ENCODE measurements at places on chromosomes 5 and 9.
A peak's percentile ranks its signal among the peaks of the same experiment; 100 is the strongest.

- no peak overlapping the region for H3K27ac ChIP-seq
- H3K27me3 ChIP-seq: no peaks in the 10 kb centered on the region
- H3K4me1 ChIP-seq: no peaks in the 10 kb centered on the region
- no peaks in the 10 kb centered on the region for H3K36me3 ChIP-seq
- no peak for DNase-seq
Observed at GRCh38 chr5:73182307-73182706, 9.3 kb downstream of the TMEM174 start.

- peaks cover 8% of the 10 kb centered on the region for H3K36me3 ChIP-seq
- no peaks in the 10 kb centered on the region for H3K27me3 ChIP-seq
- H3K27ac ChIP-seq: peak overlapping the region; percentile 72
- DNase-seq: no peak
- H3K4me3 ChIP-seq: no peak overlapping the region
Observed at GRCh38 chr5:151039665-151040064, 19.3 kb downstream of the GPX3 start.

DNA sequence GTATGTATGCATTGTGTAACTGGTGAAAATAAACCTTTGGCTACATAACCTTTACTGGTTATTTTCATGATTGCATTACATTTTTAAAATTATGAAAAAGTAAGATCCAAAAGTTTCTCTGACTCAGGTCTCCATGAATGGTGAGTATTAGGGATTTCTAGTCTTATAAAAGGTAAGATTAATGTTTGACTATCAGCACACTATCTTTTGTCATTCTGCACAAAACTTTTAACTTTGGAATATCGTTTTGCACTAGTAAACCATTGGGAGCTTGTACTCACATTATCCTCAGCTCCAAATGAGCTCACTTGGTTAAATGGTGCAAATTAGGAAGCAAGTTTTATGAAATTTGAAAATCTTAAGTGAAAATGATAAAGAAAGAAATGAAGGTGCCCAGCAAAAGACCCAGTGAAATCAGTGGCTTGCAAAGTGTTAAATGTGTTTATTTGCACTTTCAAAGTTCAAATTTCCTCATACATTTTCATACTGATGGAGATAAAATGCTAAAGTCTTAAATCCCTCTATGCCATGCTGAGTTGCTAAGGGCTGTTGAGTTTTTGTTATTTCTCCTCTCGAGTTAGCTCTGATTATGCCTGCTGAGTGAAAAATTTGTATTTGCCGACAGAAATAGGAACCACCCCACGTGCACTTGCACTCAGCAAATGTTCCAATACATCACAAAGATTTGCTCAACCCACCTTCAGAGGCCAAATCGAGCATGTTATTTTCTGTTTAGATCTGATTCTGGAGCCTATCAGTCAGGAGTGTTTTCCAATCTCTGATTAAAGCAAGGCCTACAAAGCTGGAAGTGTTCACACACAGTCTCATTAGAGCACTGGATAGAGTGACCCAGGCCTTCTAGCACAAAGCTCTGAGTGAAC, 885.7 kb downstream of the NR2F1-AS1 start:
- H3K4me1 ChIP-seq: no peaks in the 10 kb centered on the region
- no peak for DNase-seq
- no peaks in the 10 kb centered on the region for H3K36me3 ChIP-seq
- no peak overlapping the region for H3K4me3 ChIP-seq
- no peak overlapping the region for H3K27ac ChIP-seq

- H3K27ac ChIP-seq: no peak overlapping the region
- H3K4me3 ChIP-seq: no peak overlapping the region
- no peaks in the 10 kb centered on the region for H3K27me3 ChIP-seq
Observed at GRCh38 chr5:54024466-54024865, 285.9 kb downstream of the ARL15 start.

DNA sequence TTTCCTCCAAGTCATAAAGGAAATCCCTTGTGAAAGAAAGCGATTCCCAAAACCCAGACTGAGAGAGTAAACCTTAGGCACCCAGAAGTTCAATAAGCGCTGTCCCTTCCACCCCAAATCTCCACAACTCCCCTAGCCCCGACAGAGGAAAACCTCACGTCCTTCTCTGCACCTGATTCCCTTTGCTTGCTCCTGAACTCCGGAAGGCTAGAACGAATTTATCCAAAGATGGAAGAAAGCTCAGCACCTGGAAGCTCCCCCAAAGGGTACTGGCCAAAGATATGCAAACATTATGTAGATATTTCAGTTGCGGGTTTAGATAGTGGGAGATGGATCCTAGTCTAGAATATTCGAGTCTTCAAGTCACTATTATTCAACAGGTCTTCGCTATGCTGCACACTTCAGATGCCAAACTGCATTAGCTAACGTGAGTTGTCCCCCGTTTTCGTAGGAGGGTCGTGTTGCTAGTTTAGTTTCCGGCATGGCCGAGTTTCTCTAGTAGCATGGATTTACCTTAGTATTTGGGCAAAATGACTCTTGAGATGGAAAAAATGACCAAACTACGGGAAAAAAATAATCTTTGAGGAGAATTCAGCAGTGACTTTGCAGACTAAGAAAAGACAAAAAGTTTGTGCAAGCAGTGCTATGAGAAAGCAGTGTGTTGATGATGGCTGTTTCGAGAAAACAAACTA, 27.7 kb downstream of the NR2F1 start:
- DNase-seq: no peak
- H3K27me3 ChIP-seq: no peaks in the 10 kb centered on the region
- H3K36me3 ChIP-seq: no peaks in the 10 kb centered on the region
- H3K4me3 ChIP-seq: no peak overlapping the region
- no peaks in the 10 kb centered on the region for H3K4me1 ChIP-seq

- DNase-seq: no peak
- no peak overlapping the region for H3K27ac ChIP-seq
- H3K36me3 ChIP-seq: no peaks in the 10 kb centered on the region
- no peaks in the 10 kb centered on the region for H3K4me1 ChIP-seq
Observed at GRCh38 chr5:73417303-73418034, 31.1 kb downstream of the FOXD1 start.

- no peaks in the 10 kb centered on the region for H3K27me3 ChIP-seq
- no peaks in the 10 kb centered on the region for H3K36me3 ChIP-seq
- H3K4me1 ChIP-seq: no peaks in the 10 kb centered on the region
- DNase-seq: no peak
- H3K4me3 ChIP-seq: no peak overlapping the region
Observed at GRCh38 chr9:123168586-123168985, 99.8 kb downstream of the STRBP start.

- no peaks in the 10 kb centered on the region for H3K36me3 ChIP-seq
- DNase-seq: no peak
- H3K4me1 ChIP-seq: no peaks in the 10 kb centered on the region
- H3K4me3 ChIP-seq: no peak within 1 kb of the TSS
- no peaks in the 10 kb centered on the region for H3K27me3 ChIP-seq
Observed at GRCh38 chr5:141192110-141192725, at the start of gene PCDHB10. PCDHB10 (plus strand) TSS chr5:141192353; CDS start chr5:141192553, 200 bp downstream.

DNA sequence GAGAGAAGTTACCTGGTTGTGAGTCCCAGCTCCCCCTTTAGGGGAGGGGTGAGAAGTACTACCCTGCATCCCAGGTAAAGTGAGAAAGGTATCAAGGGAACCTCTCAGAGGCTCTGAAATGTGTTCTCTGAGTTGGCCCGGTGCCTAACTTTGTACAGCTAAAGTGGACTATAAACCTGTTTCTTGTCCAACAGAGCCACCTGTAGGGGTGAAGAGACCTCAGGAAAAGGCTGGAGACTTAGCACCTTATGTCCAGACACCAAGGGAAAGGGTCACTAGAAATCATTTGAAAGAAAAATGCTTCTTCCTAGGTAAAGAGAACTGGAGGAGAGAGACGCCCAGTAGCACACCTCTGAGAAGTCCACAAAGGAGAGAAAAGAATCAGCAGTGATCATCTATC, 108.3 kb upstream of the KIF2A start:
- no peaks in the 10 kb centered on the region for H3K27me3 ChIP-seq
- H3K4me1 ChIP-seq: no peaks in the 10 kb centered on the region
- no peak for DNase-seq
- H3K36me3 ChIP-seq: no peaks in the 10 kb centered on the region

GRCh38 chr5:124803617-124804323, 57.3 kb upstream of the ZNF608 start:
- H3K4me3 ChIP-seq: no peak overlapping the region
- H3K36me3 ChIP-seq: no peaks in the 10 kb centered on the region
- H3K27ac ChIP-seq: no peak overlapping the region
- H3K4me1 ChIP-seq: no peaks in the 10 kb centered on the region
- no peak for DNase-seq
- H3K27me3 ChIP-seq: no peaks in the 10 kb centered on the region

- DNase-seq: no peak
- H3K27me3 ChIP-seq: no peaks in the 10 kb centered on the region
- H3K4me3 ChIP-seq: no peak overlapping the region
Observed at GRCh38 chr9:128144239-128145181, 4.7 kb upstream of the LCN2 start.

DNA sequence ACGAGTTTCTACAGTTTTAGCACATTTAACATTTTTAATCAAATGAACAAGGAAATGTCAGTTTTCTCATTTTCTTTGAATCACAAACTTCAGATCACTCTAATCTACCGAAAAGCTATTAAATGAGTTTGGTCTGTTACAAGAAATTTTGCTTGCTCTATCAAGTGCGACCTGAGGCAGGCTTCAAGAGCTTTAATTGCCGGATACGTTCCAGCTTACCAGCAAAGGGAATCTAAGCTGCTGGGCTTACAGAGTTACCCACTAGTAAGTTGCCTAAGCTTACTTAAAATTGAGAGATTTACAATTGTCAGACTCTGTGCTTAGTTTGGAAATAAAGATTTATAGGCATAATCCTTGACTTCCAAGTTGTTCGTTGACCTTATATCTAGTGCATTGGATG, 10.6 kb downstream of the SCGB3A1 start:
- no peak for DNase-seq
- H3K27me3 ChIP-seq: no peaks in the 10 kb centered on the region
- no peaks in the 10 kb centered on the region for H3K36me3 ChIP-seq
- H3K4me1 ChIP-seq: no peaks in the 10 kb centered on the region
- no peak overlapping the region for H3K27ac ChIP-seq

GRCh38 chr5:132506094-132506692, 15.6 kb upstream of the IRF1 start:
- no peaks in the 10 kb centered on the region for H3K4me1 ChIP-seq
- H3K27me3 ChIP-seq: no peaks in the 10 kb centered on the region
- H3K4me3 ChIP-seq: no peak overlapping the region
- no peaks in the 10 kb centered on the region for H3K36me3 ChIP-seq
- H3K27ac ChIP-seq: peak overlapping the region; percentile 70

DNA sequence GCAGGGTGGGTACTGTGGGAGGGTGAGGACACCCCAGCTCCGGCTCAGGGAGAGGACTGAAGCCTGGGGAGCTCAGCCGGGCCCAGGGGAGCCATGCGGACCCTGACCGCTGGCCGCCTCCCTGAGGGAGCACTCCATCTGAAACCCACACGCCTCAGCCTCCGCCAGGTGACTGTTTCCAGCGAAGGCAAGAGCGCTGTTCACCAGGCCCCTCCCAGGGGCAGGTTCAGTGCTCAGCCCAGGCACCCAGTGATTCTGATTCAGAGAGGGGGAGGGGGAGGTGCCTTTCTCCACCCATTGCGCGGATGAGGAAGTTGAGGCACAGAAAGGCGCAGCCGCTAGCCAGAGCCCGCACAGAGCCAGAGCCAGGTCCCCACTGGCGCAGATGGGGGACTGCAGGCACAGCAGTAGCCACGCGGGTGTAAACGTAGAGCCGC, 27.0 kb downstream of the ADGRD2 start:
- no peaks in the 10 kb centered on the region for H3K36me3 ChIP-seq
- no peaks in the 10 kb centered on the region for H3K4me1 ChIP-seq
- no peak overlapping the region for H3K27ac ChIP-seq
- no peak for DNase-seq
- H3K27me3 ChIP-seq: no peaks in the 10 kb centered on the region

GRCh38 chr9:10252174-10252573, 360.6 kb downstream of the PTPRD start:
- no peaks in the 10 kb centered on the region for H3K4me1 ChIP-seq
- H3K36me3 ChIP-seq: no peaks in the 10 kb centered on the region
- H3K4me3 ChIP-seq: no peak overlapping the region
- no peaks in the 10 kb centered on the region for H3K27me3 ChIP-seq
- H3K27ac ChIP-seq: no peak overlapping the region
- DNase-seq: no peak

GRCh38 chr9:81538890-81539289, 150.5 kb downstream of the TLE1 start:
- no peak overlapping the region for H3K27ac ChIP-seq
- H3K36me3 ChIP-seq: no peaks in the 10 kb centered on the region
- H3K4me3 ChIP-seq: no peak overlapping the region
- no peaks in the 10 kb centered on the region for H3K27me3 ChIP-seq

DNA sequence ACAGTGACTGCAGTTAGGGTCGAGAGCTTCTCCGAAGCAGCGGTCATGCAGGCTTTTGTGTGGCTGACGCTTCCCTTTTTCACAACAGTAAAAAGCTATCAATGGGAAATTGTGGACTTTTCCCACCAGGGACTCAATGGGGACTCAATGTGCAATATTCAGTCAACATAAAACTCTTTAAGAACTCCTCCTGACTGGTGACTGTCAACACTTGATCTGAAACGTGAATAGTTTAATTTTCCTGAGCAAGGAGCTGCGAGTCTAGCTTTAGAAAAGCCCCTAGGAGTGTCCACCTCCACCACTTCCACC, 28.7 kb downstream of the EXOC3 start:
- peaks cover 21% of the 10 kb centered on the region for H3K27me3 ChIP-seq
- peak overlapping the region; percentile 87 for H3K4me3 ChIP-seq
- DNase-seq: peak; percentile 19
- no peaks in the 10 kb centered on the region for H3K36me3 ChIP-seq
- H3K4me1 ChIP-seq: peaks cover 6% of the 10 kb centered on the region

DNA sequence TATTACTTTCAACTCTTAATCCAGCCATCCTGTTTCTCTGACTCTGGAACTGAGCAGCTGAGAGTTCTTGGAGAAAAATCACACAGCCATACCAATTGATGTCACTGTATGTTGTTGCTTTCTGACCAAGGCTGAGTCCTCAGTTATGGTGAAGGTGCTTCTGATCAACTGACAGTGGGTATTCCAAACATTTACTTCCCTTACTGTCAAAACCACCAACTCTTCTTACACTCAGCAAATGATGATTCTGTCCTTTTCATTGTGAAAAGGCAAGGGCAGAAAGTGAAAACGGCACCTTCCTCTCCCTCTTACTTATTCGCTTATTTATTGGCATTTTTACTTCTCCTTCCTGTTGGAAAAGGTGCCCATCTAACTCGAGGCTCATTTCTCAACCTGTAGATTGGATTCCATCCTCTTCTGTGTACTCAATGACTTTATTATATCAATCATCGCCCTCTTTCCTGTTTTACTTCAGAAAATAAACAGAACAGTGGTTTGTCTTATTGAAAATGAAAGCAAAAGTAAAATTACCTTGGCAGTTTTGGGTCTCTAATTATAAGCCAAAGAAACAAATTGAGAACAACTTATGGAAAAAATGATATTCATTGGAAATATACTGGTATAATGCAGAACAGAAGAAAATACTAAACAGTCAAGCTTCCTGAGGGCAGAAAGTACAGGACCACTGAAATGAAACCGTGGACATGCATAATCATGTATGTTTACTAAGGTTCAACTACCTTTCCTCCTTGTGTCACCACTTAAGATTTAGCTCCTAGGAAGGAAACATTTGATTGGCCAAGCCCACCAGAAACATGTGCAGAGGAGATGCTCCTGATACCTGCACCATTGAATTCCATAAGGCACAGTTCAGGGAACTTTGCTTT, 104.5 kb upstream of the CHD1 start:
- H3K4me1 ChIP-seq: no peaks in the 10 kb centered on the region
- H3K36me3 ChIP-seq: no peaks in the 10 kb centered on the region
- no peaks in the 10 kb centered on the region for H3K27me3 ChIP-seq
- peak overlapping the region; percentile 69 for H3K27ac ChIP-seq
